Hematopoietic multipotent progenitor cell treated with erythropoietin and hydrocortisone succinate and interleukin-3 and kit ligand, for 15 days (in vitro differentiated cells): ENCODE measurements at places on chromosomes 16 and 17.

GRCh38 chr16:55746081-55746480, 86.8 kb downstream of the CES1 start:
- no peak for DNase-seq

GRCh38 chr17:80432961-80433550, 18.1 kb downstream of the ENDOV start:
- no peak for DNase-seq

DNA sequence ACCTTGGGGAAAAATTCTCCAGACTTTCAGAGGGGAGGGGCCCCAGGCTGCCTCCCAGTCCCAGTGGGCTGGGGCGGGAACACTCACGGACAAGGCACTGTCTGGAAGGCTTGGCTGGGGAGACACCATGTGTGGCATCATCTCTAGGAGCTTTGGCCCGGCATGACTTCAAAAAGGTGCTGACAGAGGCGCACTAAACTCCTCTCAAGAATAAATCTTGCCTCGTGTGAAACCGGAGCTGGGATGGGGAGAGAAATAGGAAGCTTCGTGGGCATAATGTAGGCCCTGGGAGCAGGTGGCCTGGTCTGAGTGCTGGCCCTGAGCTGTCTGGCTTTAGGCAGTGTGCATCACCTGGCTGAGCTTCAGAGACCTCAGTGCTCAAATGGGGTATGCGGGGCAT, 5.7 kb downstream of the WSCD1 start:
- no peak for DNase-seq

DNA sequence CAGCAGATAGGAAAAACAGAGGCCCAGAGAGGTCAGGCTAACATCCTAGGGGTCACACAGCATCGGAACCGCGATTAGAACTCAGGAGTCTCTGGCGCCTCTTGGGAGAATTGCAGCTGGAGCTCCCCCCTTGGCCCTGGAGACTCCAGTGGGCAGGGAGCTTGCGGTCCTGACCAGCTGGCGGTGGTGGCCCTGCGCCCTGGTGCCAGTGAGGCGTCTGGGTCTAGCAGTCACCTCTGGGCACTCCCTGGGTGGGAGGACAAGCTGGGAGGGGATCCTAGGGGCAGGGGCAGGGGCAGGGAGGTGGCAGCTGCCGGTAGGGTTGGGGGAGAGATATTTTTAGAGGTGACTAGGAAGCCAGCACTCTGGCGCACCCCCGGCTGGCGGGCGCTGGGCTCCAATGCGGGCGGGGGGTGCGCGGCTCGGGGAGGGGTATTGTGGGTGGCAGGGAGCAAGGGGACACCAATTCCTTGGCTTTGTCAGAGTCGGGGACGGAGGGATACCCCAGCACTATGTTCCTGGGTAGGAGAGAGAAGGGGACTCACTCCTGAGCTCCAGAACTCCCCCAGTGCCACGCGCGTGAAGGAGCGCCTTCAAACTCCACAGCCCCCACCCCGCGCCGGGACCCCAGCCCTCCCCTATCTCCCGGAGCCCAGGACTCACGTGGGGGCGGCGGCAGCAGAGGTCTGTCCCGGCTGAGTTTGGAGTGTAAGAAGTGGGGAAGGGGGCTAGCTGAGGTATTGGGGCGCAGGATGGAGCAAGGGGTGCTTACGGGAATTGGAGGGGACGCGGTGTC, 584 bp downstream of the PHOSPHO1 start:
- DNase-seq, result no peak

DNA sequence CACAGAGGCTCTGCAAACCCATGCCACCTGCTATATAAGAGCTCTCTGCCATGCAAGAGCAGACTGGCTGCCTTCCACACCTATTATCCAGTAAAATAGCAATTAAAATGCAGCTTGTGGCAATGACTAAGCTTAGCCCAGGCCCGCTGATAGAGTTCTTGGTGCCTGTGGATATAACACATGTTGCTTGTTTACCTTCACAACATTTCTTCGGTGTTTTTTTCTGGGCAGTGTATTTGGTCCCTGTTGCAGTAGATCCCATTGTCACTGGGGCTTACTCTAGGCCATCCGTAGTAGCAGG, 63.5 kb downstream of the SPECC1 start:
- no peak for DNase-seq
